Mucosa of gallbladder (tissue), 1 donor: ENCODE measurements at places on chromosomes 12 and 14. TPM values are rescaled to one million over a fixed set of nuclear protein-coding genes. Genes with fewer than 3 reads are reported as not detected.

Gene MTRFR
- total RNA-seq: 14.0 TPM

Gene DIO2
- total RNA-seq: 1.8 TPM

Gene DNAH10
- 0.23 TPM for total RNA-seq

Gene ALX1
- not detected for total RNA-seq

Gene GDF11
- total RNA-seq: 11.5 TPM

Gene TDRD9
- 8.7 TPM for total RNA-seq

GRCh38 chr12:116640281-116640680 lies 81.1 kb downstream of the MAP1LC3B2 start:
- DNase-seq: no peak

GRCh38 chr12:104799458-104799857 lies 158.6 kb downstream of the SLC41A2 start:
- DNase-seq: no peak

DNA sequence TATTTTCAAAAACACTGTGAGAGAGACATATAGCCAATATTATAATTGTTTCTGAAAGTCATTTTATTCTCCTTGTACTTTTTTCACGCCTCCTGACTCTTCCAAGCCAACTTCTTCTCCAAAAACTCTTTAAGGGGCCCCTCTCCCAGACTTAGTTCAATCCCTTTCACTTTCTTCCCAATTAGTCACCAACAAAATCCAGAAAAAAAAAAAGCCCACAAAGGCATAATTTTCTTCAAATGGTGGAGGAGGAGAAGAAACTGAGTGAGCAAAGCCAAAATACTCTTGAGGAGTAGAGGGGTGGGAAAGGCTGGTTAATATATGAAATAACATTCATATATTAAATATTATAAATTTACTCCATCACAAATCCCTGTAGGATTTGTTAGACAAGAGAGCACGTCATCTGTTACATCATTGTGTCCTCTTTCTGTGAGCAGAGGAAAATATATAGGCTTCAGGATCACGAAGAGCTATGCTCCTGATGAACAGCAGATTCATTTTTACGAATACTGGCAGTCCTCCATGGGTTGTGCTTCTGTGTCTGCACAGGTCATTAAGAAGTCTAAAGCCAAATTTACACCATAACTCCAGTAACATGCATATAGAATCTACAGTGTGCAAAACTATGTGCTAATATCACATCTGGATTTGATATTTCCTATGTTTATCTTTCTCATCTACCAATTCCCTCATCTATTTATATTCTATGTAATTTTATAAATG lies 25.9 kb upstream of the NID2 start:
- DNase-seq: no peak

- no peak for DNase-seq
Measured at GRCh38 chr14:63713764-63714163, 14.1 kb downstream of the SGPP1 start.

- peak; percentile 71 for DNase-seq
Measured at GRCh38 chr12:59650588-59651228, 54.9 kb downstream of the SLC16A7 start.

DNA sequence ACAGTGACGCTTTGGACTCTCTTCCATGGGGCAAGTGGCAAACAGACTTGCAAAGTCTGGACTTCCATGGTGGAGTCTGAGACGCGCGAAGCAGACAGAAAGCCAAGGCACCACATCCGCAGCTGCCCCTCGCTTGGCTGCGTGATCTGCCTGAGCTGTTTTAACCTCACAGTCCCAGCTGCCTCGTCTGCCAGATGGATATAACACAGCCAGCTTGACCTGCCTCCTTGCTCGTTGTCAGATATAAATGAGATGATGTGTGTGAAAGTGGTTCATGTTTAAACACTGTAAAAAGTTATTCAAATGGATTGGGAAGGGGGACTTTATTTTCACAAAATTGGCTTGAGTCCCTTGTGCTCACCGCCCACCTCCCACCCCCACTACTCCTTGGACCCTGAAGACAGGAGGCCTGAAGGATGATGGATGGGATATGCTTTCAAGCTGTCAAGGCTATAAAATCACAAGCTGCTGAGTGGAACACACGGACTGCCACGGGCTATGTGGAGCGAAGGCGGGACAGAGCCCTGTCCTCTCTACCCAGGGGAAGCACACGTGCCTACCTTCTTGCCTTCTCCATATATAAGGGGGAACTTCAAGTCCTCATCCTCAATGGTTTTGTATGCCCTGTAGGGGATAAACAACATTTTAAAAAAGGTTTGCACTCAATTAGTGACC lies 226.9 kb downstream of the MON2 start:
- DNase-seq: no peak

GRCh38 chr12:67540920-67541624 lies 107.5 kb upstream of the DYRK2 start:
- DNase-seq: no peak

DNA sequence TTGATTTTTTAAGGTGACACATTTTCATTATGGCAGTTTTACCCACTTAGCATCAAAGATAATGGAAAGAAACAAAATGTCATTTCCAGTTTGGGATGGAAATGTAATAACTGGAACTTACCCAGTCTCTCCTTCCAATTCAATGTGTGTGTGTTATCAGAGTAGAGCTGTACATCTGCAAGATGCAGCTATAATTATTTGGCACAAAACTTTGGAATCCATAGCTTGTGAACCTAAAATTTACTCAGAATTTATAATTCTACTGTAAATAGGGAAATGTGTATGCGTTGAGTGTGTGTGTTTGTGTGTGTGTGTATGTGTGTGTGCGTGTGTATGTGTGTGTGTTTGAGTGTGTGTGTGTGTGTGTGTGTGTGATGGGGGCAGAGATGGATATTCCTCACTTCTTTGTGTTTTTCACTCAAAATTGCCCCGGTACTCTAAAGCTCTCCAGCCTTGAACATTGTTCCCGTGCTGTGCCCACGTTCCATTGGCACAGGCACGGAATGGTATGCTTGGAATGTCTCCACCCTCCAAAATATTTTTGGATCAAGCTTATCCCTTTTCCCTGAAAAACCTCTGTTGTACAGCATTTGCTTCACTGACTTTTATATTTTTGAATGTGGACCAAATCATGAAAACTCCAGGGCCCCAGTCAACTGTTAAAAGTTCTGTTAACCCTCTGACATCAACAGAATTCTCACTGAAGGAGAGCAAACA lies 150.2 kb upstream of the BMP4 start:
- DNase-seq: no peak

GRCh38 chr14:105067140-105067968 lies 2.1 kb upstream of the GPR132 start:
- no peak for DNase-seq

DNA sequence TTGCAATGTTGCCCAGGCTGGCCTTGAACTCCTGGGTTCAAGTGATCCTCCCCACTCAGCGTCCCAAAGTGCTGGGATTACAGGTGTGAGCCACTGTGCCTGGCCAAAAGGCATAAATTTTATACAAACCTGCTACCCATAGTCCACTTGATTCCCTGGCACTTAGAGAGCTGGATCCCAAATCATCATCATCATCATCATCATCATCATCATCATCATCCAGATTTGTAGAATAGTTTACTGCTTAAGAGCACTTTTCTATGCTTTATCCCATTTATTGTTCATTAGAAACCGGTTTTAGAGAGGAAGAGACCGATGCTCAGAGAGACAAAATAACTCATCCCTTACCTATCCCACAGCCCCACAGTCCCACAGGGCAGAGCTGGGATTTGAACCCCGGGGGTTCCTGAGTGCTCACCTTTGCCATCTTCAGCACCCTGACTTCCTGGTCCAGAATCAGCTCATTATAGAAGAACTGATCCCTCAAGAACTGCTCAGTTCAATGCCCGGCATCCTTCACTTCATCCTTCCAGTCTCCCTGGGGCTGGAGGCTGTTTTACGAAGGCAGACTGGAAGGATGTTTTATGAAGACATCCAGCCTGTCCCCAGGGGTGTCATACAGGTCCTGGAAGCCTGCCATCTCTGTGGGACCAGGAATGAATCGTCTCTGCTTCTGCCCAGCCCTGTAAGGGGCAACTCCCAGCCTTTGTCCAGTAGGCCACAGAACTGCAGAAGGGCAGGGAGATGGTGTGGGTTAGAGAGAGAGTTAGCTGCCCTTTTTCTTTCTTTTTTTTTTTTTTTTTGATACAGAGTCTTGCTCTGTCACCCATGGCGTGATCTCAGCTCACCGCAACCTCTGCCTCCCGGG lies 20.2 kb upstream of the OASL start:
- no peak for DNase-seq

DNA sequence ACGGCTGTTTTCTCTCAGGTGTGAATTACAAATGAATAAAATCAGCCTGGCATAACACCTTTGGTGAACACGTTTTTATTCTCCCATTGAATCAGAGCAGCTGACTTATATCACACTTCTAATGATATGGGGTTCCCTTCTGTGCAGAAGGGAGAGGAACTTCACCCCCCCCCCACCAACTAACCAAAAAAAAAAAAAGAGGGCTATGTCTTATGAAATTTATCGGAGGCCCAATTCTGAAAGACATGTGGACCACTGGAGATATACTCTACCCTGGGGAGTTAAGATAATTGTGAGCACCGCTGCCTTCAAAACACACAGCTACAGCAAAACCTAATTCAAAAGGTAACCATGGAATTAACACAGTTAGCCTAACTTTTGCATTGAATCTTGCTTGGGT lies 4.6 kb downstream of the BCL11B start:
- DNase-seq: no peak

DNA sequence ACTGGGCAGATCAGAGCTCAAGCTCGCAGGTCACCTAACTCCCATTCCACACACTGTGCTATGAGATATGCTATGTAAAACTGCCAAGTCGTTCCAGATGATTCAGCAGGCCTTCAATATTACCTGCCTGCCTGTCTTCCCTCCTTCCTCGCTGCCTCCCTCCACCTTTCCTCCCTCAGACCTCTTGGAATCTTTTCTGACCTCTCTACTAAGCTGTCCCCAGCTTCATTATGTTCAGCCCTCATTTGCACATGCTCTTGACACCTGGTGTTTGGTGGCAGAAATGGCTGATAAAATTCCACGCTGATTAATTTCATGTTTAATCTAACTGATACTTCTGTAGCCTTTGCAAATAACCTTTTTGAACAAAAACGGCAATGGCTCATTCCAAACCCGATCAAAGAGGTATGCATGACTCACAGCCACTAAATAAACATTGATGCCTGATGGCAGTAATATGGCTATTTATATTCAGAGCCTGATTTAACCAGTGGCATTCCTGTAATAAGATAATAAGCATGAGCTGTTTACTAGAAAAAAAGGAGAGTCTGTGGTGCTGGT lies 130.8 kb upstream of the EGLN3 start:
- DNase-seq: peak; percentile 66

- DNase-seq: no peak
Measured at GRCh38 chr14:34766060-34766459, 51.7 kb upstream of the CFL2 start.

GRCh38 chr14:68404652-68405183 lies 388.1 kb downstream of the ZFP36L1 start:
- DNase-seq: no peak
